Stimulated activated CD8-positive, alpha-beta memory T cell treated with anti-CD3 and anti-CD28 coated beads, Interleukin-15, amount 100 ng/mL, for 48 hours (primary cell): ENCODE measurements at places on chromosomes 2 and 18.
A peak's percentile ranks its signal among the peaks of the same experiment; 100 is the strongest.

DNA sequence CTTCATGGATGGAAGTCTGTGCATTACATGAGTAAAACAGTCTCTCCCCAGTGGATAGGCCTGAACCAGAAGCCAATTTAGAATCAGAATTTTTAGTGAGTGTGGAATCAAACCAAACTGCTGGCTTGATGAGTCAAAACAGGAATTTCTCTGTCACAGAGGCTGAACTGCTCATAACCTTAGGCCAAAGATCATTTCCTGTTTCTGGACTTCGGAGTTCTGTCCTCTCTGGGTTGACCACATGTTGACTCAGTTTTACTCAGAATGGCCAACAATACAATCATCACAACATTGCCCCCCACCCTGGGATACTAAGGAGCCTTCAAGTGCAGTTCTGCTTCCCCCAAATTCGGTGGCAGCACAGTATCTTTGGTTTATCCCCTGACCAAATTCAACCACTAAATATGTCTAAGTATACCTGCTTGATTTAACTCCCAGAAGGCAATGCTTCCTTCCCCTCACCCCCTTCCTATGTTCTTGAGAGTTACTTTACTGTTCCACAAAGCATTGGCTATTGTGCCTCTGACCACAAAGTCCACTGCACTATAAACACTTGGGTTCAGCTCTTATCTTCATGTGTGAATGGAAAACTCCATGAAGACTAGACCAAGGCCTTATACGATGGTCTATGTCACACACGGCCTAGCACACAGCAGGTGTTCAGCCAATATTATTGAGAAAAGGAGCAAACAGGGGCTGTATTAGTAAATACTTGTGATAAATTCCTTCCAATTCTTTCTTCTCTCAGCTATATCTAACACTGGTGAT lies 67.8 kb downstream of the NXPH2 start:
- no peak for DNase-seq

DNA sequence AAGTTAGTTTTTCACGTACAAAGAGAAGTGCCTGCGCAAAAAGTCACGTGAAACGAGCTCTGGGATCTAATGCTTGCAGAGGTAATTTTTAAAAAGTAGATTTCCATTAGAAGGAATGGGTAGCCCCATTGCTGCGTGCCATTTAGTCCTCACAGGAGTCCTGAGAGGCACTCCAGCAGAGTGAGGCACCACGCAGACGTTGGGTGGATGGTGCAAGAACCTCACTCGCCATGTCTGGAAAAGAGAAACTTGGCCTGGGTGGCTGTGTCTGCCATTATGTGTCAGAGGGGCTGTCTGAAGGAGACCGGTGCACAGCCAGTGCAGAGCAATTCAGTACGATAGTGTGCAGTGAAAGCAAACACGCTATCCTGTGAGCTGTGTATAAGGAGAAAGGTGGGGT lies 1.8 kb upstream of the HDAC4 start:
- DNase-seq: no peak

DNA sequence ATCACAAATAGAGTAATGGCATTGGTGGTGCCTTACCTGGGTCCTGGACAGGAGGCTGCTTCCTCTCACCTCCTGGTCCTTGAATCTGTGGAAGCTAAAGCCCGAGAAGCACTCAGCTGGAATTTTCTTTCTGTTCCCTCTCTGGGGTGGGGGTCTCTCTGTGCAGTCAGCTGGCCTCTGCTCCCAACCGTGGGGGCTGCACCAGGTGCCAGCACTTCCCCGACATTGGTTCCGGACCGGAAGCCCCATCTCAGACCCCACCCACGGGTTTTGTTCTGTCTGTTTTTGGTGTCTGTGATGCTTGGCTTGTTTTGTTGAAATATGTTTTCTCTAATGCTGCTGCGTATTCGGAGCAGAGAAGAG lies 154.7 kb downstream of the TWIST2 start:
- DNase-seq: no peak

GRCh38 chr2:100891906-100892642 lies 72.1 kb downstream of the NPAS2 start:
- DNase-seq: no peak

GRCh38 chr18:26656944-26657536 lies 108.7 kb upstream of the KCTD1 start:
- DNase-seq: no peak

- no peak for DNase-seq
These were observed 56.5 kb downstream of the MTX2 start for GRCh38 chr2:176325732-176326131.

DNA sequence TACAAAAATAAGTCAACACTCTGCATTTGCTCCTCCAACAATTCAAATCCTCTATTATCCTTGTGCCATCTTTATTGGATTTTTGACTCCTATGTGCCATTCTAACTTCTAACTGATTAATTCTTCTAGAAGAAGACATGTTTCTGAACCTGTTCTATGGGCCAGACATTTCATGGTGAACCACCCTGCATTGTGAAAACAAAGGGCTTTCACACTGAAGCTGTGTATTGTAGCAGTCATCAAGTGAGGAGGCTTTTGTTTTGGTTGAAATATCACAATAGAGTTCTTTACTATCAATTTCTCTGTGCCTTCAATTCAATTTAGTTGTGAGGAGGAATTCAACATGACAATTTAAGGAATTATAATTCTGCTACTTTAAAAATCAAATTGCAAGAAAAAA lies 357.9 kb downstream of the PLCL1 start:
- DNase-seq: no peak

GRCh38 chr2:195903956-195904355 lies 164.7 kb downstream of the DNAH7 start:
- DNase-seq: no peak

GRCh38 chr2:143906850-143907249 lies 613.1 kb downstream of the ZEB2 start:
- no peak for DNase-seq

- no peak for DNase-seq
These were observed 44.4 kb upstream of the MBP start for GRCh38 chr18:77177009-77177408.

- no peak for DNase-seq
These were observed 78.7 kb upstream of the LAPTM4A start for GRCh38 chr2:20130160-20130560.

- no peak for DNase-seq
These were observed 491.0 kb upstream of the KLHL29 start for GRCh38 chr2:22893761-22894517.

DNA sequence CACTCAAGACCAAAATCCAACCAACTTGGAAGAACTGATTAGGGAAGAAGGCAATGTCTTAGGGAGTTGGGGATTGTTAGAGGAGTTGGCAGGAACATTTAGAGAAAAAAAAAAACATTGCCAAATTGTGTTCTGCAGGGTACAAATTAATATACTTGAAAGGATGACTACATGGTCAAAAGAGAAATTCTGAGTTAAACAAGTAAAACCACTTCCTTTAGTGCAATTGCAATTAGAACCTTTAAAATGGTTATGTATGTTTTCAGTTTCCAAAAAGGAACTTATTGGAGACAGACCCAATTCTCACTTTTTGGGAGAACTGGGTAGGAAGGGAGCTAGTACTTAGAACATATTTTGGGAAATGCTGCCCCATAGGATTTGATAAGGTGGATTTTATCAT lies 137.9 kb downstream of the GPD2 start:
- no peak for DNase-seq

DNA sequence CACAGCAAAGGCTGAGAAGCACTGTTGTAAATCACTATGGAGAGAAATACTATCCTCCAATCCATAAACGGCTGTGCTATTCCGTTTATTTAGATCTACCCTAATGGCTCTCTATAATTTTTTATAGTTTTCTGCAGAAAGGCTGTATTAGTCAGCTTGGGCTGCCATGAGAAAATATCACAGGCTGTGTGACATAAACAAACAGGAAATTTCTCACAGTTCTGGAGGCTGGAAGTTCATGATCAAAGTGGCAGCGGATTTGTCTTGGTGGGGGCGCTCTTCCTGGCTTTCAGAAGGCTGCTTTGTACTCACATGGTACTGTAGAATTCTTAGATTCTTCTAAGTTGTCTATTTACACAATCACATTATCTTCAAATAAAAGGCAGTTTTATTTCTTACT lies 44.1 kb downstream of the C1D start:
- DNase-seq: no peak

DNA sequence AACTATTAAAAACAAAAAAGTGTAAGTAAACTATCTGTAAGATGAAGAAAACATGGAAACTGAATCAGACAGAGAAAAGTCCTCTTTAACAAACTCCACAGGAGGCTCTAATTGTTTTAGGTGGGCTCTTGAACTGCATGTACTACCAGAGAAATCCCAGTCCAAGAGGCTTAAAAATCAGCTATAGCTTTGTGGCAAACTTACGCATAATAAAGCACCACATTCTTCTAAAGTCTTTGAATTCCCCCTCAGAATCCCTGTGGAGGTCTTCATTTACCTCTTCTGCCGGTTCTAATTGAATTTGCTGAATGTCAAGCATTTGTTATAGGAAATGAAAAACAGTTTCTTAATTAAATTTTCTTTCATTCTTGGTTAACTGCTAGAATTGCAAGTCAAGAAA lies 40.8 kb downstream of the CHN1 start:
- DNase-seq: no peak

DNA sequence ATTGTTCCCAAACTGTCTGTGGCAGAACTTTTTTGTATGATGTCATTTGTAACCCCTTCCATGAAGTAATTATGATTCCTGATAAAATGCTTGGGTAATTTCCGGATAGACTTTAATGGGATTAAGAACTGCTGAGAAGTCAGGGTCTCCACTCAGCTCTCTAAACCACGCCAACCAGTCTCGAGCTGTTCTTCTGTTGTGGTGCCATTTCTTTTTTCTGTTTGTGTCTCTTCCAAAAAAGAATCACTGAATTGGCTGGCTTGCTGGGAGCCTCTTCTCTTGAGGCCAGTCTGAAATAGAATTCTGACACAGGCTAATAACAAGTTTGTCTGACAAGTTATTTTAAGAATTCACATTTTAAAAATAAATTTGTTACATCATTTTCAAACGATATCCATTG lies 198.9 kb downstream of the BCL2 start:
- no peak for DNase-seq

- peak; percentile 31 for DNase-seq
These were observed 15.4 kb upstream of the MLPH start for GRCh38 chr2:237471438-237472186.

- DNase-seq: no peak
These were observed 213.3 kb upstream of the CXCR4 start for GRCh38 chr2:136331226-136331625.

- DNase-seq: no peak
These were observed 222.2 kb downstream of the CYP26B1 start for GRCh38 chr2:71925268-71926088.

DNA sequence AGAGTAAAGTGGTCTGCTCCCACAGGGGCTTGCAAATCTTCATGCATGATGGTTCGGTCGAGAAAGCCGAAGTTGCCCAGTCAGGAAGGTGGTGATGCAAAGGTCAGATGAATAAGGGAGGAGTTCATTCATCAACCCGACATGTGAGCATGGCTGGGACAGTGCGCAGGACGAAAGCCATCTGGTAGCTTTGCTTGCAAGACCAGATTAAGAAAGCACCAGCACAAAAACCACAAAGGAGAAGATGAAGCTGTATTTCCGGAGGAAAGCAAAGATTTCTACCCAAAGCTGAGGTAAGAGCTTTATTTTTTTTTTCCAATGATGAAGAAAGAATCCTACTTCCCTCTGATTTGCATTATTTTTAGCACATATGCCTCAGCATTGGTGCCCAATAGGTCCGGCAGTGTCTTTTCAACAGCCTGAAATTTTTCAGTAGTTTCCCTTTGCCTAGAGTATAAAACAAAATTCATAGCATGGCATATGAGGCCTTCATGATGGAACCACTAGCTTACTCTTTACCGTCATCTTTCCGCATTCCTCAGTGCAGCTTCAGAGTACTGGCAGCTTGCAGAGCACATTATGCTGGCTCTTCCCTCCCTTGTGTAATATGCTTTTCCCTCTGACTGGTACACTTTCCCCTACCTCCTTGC lies 112.0 kb upstream of the THOC1 start:
- DNase-seq: no peak

DNA sequence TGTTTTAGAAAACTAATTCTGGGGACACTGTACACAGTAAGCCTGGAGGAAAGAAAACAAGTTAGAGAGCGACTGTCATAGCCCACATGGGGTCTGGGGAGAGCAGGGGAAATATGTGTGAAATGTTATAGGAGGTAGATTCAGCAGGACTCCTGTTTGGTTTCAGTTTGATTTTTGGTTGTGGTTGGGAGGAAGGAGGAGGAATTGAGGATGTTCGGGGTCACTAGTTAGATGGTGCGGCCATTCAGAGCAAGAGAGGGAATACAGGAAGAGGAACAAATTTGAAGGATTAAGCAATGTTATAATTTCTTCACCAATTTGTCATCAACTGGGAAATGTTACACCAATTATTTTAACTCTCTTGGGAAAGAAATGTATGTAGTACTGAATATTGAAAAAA lies 25.1 kb downstream of the TTC39C start:
- no peak for DNase-seq

DNA sequence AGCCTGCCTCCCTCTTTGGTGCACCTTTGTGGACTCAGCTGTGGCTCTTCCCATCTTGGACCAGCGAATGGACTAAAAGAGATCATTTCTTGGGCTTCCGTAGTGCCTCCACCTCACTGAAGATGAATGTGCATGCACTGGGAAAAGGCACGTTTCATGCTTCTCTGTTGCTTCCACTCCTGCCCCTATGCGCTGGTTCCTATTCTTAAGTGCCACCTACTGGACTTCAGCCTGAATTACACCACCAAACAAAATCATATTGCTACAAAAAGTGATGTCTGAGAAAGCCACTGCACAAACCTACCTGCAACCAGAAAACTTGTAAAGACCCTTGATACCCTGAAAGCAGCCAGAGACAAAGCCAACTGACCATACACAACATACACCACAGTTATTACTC lies 695.6 kb downstream of the TSN start:
- no peak for DNase-seq

DNA sequence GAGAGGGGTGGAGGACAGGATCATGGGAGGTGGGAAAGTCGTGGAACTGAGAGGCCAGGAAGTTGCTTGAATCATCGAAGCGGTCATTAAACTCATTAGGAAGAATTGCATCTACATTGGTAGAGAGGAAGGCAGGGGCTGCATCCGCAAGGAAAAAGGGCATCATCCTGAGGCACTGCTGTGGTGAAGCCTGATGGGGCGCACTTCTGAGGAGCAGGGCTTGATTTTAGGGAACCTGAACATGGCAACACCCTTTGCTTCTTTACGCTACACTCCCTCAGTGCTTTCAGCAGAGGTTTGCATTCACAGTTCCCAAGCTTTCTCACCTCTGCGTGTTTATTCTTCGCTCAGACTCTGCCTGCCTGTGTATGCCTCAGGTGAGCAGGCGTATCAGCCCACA lies 352.0 kb upstream of the RAB6C start:
- no peak for DNase-seq

GRCh38 chr2:216897561-216898203 lies 37.8 kb upstream of the TNP1 start:
- no peak for DNase-seq

DNA sequence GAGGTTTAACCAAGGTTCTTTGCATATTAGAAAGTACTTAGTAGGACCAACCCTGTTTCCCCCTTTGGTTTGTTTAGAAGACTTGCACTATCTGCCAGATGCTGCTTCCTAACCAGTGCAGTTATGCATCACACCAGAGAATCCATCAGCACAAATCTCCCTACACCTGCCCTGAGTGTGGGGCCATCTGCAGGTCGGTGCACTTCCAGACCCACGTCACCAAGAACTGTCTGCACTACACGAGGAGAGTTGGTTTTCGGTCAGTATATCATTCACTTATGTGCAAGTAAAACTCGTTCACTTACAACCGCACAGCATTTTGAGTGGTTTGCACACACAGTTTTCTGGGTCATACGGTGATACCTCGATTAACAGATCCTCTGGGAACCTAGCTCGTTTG lies 69.7 kb downstream of the ZNF532 start:
- DNase-seq: no peak
